ENCODE measurements at places on chromosomes 5 and 9.
A peak's percentile ranks its signal among the peaks of the same experiment; 100 is the strongest.

DNA sequence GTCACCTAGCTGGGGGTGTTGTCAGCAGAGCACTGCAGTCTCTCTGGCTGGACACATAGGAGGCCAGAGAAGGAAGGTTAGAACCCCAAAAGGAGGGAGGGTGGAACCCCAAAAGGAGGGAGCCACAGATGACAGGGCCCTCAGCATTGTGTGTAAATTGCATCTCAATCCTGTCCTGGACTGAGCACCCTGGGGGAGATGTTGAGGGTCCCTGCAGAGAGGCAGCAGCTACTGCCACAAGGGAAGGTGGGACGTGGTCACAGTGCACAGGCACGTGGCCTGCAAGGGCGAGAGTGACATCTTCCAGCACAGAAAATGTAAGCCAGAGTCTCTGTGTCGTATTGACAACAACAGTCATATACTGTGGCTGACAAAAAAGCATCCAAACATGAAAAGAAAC is 36.5 kb upstream of the CEP72 start:
- no peak for DNase-seq

DNA sequence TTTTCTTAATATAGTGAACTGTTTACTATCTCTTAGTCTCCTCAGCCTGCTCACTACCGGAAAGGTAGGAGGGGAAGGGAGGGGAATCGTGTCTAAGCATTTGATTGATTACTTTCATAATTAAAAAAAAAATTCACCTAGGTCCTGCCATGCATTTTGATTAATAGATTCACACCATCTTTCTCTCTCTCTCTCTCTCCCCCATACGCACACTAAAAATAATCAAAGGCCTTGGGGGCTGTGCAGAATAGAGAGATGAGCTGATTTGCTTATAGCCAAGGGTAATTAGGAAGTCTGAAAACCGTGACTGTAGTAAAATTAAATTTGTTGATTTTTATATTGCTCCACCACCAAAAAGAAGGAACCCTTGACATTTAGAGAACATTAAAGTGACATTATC is 49.6 kb downstream of the CD180 start:
- no peak for DNase-seq

DNA sequence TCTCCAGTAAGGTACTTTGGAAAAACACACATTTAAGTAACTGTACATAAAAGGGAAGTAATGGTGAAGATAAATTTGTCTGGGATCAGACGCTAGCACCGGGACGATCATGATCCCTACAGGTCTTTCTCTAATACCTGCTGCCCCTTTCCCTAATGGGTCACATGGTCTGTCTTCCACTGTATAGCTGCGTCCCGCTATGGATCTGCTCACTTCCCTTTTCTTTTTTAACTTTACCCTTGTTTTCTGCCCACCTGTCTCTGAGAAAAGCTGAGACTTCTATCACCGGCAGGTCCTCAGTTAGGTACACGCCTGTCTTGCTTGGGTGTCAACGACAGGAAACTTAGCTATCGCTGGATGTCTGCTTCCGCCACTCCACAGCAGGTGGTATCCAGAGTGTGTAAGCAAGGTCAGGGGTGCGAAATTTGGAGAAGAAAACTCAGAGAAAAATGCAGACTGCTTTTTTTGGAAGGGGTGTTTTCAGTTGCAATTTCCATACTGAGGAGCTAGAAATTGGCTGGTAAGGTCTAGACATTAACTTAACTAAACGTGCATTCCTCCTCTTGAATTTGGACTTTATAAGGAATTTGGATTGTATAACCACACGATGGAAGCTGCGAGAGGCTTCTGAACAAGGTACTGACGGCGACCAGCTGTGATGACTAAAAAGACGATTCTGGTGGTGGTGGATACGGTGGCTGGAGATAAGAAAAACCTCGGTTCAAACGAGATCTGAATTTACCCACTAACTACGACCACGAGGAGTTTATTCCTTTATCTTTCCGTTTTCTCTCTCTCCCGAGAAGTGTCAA is 1.1 kb upstream of the ICE1 start:
- no peak for DNase-seq

- no peak for DNase-seq
Measured at GRCh38 chr5:121748686-121749085, 103.0 kb upstream of the FTMT start.

DNA sequence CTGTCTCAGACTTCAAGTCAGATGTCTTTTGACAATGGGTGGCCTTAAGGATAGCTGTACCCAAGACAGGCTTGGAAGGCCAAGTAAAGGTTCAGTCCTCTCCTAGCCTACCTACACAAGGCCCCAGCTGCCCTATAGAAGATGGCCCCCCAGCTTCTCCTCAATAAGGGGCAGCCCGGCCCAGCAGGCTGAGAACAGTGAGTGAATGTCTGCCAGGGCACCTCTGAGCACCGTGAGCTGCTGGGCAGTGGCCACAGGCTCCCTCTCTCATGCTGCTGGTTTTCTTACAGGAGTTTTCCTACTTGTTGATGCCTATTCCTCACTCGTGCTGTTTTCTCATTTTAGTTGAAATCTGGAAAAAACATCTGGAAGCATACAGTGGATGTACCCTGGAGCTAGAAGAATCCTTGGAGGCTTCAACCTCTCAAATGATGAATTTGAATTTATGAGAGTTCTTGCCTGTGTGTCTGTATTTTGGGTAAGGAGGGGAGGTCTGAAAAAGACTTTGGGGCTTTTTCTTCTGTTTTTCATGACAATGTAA is 40.1 kb downstream of the SECISBP2 start:
- no peak for DNase-seq

- no peak for DNase-seq
Measured at GRCh38 chr5:135505973-135506372, 29.8 kb downstream of the NEUROG1 start.

GRCh38 chr5:135829179-135829578 is 5.3 kb upstream of the SLC25A48 start:
- no peak for DNase-seq

DNA sequence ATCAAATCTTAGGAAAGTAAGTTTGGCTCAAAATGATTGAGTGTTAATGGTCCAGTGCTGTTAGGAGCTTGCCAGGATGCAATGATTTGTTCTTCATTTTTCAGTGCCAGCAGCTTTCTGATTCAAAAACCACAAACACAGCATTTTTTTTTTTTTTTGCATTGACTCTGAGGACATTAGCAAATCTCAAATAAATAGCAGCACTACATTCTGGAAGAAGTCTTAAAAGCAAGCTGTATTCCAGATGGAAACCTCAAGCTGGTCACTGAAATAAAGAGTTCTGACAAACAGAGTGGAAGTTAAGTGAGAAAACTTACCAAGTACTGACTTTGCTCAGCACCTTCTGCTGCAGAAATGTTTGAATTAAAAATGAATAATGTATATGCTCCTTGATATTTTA is 1653.1 kb upstream of the CDH9 start:
- no peak for DNase-seq

DNA sequence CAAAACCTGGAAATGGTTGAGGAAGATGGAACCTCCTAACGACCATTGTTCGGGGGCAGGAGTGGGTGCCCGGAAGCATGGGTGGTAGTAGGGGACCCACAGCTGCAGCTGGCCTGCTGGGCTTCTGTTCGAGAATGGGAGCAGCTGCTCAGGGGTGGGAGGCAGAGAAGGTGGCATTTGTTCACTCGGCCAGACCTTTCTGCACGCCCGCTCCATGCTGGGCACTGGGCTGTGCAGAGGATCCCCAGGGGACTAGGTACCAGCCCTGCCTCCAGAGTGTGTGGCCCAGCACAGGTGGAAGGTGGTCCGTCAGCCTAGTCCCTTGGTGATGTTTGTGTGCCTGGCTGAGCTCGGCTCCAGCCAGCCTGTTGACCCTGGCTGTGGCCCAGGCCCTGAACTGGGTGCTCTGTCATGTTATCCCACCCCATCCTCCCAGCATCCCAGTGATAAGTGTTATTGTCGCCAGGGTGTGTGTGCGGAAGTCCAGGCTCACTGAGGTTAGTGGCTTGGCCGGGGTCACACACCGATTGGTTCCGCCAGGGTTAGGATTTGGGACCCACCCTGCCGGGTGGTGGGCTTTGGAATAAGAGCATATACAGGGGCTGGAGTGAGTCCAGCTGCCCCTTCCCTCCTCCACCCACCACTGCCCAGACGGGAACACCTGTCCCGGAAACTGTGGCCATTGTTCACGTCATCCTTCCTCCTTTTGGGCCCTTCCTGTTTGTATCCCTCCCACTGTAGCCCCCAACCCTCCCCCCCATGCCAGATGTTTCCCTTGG is 4.8 kb downstream of the N4BP3 start:
- DNase-seq = no peak

- no peak for DNase-seq
Measured at GRCh38 chr5:172509405-172509781, 55.1 kb upstream of the SH3PXD2B start.

DNA sequence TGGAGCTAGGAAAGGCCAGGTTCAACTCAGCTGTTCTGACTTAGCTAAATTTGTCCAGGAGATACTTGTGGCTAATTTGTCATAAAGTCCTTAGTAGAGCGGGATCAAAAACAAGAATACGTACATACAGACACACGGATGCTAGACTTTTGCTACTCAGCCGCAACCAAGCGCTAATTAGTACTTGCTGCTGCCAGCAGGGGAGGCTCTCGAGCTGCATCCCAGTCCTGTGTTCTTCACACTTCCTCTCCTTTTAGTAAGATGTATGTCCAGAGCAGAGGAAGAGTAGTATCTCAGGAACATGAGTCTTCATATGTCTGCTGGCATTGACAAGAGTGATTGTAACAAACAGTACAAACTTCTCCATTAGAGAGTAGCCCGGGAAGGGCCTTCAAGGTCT is 58.3 kb downstream of the CYFIP2 start:
- DNase-seq = no peak

DNA sequence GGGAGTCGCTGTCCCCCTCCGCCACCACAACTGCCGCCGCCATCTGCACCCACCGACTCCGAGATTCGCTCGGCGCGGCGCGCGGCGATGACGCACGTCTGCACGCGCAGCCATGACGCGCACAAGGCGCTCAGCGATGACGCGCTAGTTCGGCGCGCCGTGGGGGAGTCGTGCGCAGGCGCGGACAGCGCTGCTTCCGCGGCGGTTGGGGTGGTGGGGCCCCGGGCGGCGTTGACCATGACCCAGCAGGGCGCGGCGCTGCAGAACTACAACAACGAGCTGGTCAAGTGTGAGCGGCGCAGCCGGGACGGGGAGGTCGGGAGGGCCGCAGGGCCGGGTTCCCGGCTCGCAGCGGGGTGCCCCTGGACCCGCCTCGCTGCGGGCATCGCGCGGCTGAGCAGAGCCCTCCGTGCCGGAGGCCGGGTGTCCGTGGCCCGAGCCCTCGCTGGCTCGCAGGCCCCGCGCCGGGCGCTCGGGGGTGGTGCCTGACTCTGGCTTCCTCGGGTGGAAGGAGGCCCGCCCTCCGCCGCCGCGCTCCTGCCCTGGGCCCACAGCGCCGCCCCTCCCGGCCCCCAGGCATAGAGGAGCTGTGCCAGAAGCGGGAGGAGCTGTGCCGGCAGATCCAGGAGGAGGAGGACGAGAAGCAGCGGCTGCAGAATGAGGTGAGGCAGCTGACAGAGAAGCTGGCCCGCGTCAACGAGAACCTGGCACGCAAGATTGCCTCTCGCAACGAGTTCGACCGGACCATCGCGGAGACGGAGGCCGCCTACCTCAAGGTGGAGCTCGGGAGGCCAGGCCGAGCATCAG is at the start of the genes ANAPC2 and SSNA1:
TSS of gene ANAPC2 (minus strand) at position 71 of the 807 bp plus-strand sequence. CDS start at position 43, 28 bp downstream.
TSS of gene SSNA1 (plus strand) at position 187 of the 807 bp plus-strand sequence. CDS start at position 238, 51 bp downstream.
- peak; percentile 91 for DNase-seq

DNA sequence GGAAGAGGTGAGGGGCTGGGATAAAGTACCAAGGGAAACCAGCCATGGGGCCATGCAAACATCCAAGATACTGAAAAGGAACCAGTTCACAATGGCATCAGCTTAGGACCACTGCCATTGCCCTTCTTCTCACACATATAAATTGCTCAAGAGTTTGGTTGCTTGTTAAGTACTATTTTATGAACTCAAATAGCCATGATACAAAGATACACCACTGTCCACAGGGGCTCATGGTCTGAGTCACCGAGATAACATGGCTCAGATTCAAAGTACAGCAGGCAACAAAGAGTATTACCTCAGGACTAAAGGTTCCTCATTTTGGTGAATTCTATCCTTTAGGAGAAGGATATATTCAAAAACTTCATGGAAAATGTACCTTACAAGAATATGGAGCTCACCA is 55.6 kb downstream of the FANCC start:
- no peak for DNase-seq

DNA sequence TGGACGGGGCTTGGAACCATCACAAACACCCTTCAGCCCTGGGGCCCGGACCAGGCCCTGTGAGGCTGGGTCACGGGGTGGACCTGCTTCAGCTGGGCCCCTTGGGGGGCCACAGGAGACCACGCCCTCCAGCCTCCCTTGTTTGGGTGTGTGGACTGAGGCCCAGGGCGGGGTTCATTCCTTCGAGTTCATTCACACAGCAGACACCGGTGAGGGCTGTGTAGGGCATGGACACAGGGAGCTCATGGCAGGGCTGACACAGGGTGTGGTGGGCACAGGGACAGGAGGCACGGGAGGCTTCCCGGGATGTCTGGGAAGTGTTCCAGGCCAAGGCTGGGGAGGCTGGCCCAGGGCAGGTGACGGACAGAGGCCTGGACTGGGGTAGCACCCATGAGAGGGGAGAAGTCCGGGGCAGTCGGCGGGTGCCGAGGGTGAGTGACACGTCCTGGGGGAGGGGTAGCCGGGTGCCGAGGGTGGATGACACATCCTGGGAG is 8.9 kb downstream of the DNLZ start:
- no peak for DNase-seq

GRCh38 chr9:118643118-118643517 is 726.1 kb downstream of the BRINP1 start:
- no peak for DNase-seq

GRCh38 chr5:59126016-59126707 is 543.3 kb downstream of the RAB3C start:
- no peak for DNase-seq

DNA sequence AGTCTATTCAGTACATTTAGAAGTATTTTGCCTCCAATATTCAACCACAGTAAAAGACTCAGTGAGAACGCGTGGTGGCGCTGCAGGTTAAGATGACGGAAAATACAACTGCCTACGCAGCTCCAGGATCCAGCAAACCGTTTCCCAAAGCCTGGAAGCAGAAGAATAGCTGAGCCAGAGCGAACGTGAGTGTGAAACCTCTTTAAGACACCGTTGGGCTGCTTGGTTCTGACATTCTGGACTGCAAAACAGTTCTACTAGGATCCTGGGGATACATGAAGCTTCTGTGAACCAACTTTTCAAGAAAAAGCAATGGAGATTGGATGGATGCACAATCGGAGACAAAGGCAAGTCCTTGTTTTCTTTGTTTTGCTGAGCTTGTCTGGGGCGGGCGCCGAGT is at the start of gene PCDHB16:
TSS of gene PCDHB16 (plus strand) at position 140 of the 400 bp plus-strand sequence. CDS start at position 313, 173 bp downstream.
- no peak for DNase-seq

GRCh38 chr5:126099077-126099476 is 324.1 kb upstream of the GRAMD2B start:
- no peak for DNase-seq

- no peak for DNase-seq
Measured at GRCh38 chr5:115343855-115344254, 47.4 kb upstream of the CCDC112 start.

GRCh38 chr5:152623951-152624350 is 218.9 kb upstream of the NMUR2 start:
- no peak for DNase-seq

- DNase-seq = no peak
Measured at GRCh38 chr9:102941868-102942267, 53.3 kb upstream of the CYLC2 start.

Measured in hypothalamus (tissue), 51 donors.